Stimulated activated CD8-positive, alpha-beta memory T cell treated with anti-CD3 and anti-CD28 coated beads, Interleukin-7, amount 100 ng/mL, for 1 hour (primary cell): ENCODE measurements at places on chromosomes 16 and 17.

GRCh38 chr17:13283606-13284005 is 265.8 kb upstream of the ELAC2 start:
- no peak for DNase-seq

DNA sequence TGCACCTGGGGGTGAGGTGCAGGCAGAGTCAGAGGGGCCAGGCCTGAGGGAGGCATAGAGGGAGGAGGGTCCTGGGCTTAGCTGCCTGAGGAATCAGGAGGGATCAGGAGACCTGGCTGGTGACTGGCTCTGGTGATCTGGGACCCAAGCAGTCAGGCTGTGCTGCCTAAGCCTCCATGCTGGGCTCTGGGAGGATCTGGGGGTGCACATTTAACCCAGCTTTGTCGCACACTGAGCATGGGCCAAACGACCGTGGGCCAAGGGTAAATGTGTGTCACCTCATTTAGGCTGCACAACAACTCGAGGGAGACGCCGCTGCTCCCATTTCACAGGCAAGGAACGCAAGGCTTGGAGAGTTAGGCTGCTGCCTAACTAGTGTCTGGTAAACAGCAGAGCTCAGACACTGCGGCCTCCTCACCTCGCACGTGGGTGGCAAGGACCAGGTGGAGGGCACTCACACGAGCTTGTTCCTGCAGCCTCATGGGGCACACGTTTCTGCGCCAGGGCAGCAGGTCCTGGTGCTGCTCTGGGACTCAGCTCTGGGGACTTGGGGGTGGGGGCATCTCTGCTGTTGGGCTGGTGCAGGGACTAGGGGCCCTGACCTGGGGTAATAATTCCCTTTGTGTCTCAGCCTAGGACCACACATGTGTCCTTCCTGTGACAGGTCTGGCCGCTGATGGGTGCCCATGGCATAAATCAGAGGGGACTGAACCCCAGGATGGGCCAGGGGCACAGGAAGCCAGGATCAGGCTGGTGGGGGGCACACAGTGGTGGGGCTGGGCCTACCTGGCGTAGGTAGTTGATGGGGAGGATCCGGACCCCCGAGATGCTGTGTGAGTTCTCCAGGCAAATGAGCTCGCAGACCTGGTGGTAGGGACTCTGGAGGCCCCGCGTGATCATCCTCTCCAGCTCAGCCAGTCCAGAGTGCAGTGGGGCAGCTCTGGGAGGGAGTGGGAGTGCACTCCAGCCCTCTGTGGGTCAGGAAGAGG is 18.7 kb downstream of the TMEM235 start:
- no peak for DNase-seq

- no peak for DNase-seq
Observed at GRCh38 chr16:82835487-82836155, 208.9 kb downstream of the CDH13 start.

GRCh38 chr16:81940781-81941560 is 70.3 kb downstream of the SDR42E1 start:
- DNase-seq = no peak

- DNase-seq = no peak
Observed at GRCh38 chr17:78717431-78717980, 64.6 kb downstream of the CYTH1 start.

GRCh38 chr17:45110676-45111611 is 21.4 kb downstream of the PLCD3 start:
- DNase-seq = no peak

DNA sequence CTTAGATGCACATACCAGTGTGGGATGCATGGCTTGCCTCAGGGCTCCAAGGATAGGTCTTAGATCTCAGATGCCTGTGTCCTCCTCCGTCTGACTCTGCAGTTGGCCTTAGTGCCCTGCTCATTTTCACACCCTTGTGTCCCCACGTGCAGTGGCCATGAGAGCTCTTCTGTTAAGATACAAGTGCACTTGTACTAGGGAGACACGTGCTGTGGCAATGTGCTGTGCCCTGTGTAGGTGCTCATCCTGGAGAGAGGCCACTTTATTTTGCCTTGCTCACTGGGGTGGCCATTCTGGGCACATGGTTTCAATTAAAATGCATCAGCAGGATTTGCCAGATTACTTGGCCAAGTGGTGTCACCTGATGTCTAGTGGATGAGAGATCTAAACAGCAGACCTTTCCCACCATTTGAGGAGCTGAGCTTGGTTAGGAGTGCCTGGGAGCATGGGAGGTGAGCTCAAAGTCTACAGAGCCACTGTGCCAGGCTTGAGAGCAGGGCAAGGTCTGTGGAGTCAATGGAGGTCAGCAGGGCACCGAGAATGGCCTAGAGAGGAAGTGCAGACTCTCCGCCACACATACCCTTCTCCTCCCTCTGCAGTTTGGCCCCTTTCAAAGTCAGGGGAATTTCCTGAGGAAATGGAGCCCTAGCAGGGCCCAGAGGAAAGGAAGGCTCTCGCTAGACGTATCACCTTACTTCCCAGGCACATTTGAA is 25.2 kb upstream of the SMPD3 start:
- DNase-seq = no peak

- DNase-seq = no peak
Observed at GRCh38 chr16:27498031-27498825, 51.5 kb downstream of the GTF3C1 start.

GRCh38 chr17:7897090-7897489 is 8.5 kb downstream of the CHD3 start:
- no peak for DNase-seq

DNA sequence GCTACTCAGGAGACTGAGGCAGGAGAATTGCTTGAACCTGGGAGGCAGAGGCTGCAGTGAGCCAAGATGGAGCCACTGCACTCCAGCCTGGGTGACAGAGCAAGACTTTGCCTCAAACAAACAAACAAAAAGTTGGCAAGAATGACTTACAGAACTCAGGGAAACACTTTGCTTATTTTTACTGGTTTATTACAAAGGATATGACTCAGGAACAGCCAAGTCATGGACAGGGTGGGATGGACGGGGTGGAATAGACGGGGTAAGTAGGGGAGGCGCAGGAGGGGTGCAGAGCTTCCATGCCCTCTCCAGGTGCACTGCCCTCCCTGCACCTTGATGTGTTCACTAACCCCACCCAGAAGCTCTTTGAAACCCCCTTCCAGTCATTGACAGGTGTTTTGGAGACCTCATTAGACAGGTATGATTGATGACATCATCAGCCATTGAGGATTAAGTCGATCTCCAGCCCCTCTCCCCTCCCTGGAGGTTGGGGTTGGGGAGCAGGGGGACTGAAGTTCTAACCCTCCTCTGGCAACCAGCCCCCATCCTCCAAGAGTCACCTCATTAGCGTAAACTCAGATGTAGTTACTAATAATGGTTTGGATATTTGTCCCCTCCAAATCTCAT is 41.3 kb upstream of the ZCCHC14 start:
- DNase-seq = no peak

DNA sequence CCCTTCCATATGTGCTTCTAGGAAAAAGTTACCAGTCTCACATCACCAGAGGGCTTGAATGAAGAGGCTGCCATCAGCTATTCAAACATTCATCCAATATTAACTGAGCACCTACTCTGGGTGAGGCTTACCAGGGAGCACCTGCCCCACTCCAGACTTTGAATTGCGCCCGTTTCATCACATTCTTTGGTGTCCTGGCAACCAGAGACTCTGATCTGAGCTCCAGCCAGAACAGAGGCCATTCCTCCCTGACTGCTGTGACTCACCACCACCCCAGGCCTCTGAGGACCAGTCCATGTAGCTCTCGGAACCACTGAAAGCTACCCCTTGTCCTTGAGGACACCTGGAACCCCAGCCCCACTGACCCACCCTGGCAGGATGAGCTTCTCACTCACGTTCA is at the start of gene C16orf96:
C16orf96 (plus strand) TSS at position 229 of the 400 bp plus-strand sequence; CDS start at position 379, 150 bp downstream.
- DNase-seq = no peak

GRCh38 chr16:87143661-87144121 is 173.5 kb downstream of the C16orf95 start:
- DNase-seq = no peak

DNA sequence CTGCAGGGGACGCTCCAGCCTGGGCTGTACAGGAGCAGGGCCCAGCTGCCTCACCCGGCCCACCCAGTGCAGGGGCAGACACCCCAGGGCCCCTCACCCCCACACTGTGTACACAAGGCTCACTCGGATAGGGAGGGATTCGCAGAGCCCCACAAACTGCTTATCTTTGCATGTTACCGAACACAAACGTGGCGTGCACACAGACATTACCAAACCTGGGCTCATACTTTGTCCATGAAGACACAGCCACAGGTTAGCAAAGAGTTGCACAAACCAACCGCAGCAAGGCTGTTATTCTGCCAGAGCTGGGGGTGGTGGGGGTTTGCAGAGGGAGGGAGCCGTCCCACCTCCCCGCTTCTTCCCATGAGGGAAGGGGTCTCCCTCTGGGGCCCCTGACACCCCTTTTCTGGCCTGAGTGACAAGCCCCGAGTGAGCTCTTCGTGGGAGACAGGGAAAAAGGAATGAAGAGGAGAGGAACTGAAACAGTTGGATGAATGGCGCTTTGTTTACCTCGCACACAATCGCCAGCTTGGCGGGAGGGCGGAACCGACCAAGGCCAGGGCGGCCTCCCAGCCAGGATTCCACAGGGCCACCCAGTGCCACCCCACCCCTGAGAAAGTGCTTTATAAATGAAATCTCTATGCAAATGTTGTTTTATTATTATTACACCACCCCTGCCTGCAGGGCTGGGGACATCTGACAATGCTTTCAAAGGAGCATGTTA is 434 bp upstream of the CPSF4L start:
- DNase-seq = no peak

DNA sequence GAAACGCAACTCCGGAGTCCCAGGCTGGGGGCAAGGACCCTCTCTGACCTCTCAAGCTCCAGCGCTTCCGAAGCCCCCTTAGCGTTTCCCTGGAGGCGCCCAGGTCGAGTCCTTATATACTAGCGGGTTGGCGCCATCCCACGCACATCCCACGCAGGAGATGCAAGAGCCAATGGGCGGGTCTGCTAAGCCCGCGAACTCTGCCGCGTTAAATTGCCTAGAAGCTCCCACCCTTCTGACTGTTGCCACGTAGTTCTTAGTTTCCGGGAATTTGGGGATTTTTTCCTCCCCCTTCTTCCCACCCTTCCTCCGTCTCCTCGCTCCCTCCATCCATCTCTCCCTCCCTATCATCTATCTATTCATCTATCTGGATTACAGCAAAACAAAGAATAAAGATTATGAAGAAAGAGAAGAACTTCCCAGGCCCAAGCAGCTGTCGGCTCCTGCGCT is at the start of gene SLFN11:
SLFN11 (minus strand) TSS at position 88 of the 450 bp plus-strand sequence. CDS start 9,814 bp downstream, outside the sequence.
- peak; percentile 68 for DNase-seq

DNA sequence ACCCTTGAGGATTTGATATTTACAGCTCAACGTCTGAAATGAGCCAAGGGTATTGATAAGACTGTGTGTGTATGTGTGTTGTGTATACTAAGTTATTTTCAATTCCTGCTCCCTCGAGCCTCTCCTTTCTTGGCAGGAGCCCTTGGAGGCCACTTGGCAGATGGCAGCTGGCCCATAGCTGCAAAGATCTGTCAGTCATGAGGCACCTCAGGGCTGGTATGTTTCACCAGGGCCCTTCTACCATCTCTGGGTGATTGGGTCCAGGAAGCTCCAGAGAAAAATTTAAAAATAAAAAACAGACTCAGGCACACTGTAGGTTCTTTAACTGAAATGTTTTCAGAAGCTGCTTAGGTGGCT is 355.7 kb downstream of the HAPSTR1 start:
- DNase-seq = no peak

DNA sequence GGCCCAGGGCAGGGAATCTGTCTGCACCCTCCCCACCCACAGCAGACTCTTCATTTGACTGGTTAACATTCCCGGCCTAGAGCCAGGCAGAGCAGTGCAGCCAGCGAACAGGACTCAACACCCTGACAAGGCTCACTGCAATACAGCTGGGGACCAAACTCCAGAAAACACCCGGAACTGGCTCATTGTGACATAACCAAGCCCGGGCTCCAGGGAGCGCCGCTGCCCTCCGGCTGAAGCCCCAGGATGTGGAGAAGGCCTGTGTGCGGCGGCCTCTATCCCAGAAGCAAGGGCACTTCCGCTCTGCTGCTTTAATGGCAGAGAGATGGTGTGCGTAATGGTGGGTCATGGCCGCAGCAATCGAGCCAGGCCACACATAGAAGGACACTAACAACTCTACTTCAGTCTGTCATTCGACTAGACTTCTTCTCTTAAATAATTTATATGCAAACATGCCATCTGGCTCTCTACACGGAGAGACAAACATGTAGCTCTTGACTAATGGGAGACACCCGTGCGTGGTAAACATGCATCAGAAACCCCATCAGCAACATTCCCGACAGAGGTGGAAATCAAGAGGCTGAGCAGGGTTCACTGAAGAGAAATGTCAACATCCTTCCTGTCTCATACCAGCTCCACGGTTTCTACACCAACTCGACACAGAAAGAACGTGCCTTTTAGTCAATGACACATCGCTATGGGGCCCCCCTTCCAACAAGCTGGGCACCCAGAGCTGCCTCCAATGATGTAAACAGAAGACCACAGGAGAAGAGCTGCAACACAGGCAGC is 18.0 kb downstream of the KLHDC4 start:
- DNase-seq = no peak

- DNase-seq = no peak
Observed at GRCh38 chr17:4519361-4519788, 20.7 kb downstream of the SPNS2 start.

- DNase-seq = peak; percentile 30
Observed at GRCh38 chr17:37089956-37090355, 141.2 kb downstream of the AATF start.

DNA sequence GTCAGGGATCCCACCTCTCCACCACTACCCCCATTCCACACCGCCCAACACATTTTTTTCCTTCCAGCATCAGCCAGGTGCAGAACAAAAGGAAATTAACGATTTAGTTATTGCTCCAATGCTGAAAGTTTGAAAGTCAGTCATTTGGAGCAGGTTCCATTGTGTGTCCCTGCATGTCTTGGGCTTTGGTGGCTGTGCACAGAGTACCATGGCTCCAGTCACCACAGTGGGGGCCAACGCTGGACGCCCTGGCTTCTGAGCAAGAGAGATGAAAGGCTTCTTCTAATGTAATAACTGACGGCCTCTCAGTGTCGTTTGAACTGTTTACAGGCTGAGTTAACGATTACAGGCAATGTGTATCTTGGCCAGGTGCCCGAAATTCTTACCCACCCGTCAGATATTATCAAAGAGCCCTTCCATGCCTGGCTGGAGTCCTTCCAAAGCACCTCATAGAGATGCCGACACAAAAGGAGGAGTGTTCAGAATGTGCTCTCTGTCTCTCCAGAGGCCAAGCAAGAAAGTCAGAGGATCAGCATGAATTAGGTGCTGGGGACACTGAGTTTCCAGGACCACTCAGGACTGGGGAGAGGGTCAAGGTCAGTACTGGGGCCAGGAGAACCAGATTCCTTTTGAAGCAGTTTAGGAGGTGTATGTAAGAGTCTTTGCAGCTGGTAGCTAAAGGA is 25.9 kb downstream of the RNF43 start:
- DNase-seq = no peak

GRCh38 chr17:9021992-9022572 is 772 bp downstream of the NTN1 start:
- DNase-seq = no peak

- no peak for DNase-seq
Observed at GRCh38 chr17:2521257-2521656, 9.6 kb upstream of the METTL16 start.
